ENCODE measurements at places on chromosomes 7 and 10. TPM values are rescaled to one million over a fixed set of nuclear protein-coding genes. Genes with fewer than 3 reads are reported as not detected.

DNA sequence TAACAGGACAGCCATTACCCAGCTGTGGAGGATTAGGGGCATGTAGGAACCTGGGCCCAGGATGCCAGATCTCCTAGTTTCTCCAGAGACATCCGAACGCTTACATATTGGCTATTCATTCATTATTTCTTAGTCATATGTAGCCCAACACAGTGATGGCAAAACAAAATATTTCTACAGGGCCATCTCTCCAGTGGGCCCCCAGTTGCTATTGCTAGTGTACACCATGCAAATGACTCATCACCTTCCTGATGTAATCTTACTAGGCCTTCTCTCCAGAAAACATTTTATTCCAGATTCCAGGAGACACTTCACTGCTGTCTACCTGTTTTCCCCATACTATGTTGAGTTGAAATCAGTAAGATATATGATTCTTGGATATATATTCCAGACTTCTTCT is 201.7 kb downstream of the PLXDC2 start:
- DNase-seq, result no peak

- DNase-seq, result no peak
Measured at GRCh38 chr7:27205325-27206280, 5.7 kb upstream of the HOXA13 start.

- peak; percentile 63 for DNase-seq
Measured at GRCh38 chr10:11145495-11145855, 127.8 kb downstream of the CELF2 start.

DNA sequence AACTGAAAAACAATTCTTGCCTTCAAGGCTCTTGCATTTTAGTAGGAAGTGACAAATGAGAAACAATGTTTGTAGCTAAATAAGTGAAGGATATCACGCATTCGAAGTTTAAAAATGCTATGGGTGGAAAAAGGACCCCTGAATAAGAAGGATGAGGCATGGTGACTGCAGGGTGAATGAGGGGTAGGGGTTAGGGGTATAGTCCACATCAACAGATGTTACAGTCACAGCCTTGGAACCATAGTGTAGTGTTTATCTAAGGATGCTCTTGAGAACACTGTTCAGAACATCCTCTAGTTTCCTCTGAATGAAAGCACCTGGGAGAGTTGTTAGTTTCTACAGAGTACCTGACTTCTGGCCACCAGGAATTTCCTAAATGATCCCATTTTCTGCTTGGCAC is 157.0 kb downstream of the RELN start:
- DNase-seq, result no peak

DNA sequence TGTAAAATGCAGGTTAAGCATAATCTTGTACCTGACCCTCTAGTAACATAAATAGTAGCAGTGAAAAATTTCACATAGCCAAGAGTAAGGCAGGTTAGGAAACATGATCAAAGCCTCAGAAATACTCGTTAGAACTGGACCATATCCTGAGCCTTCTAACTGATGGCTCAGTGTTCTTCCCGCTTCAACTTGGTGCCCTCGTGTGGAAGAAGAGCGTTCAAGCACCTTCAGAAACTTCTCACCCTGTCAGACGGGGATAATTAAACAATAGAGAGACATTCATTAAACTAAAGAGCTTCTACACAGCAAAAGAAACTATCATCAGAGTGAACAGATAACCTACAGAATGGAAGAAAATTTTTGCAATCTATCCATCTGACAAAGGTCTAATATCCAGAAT is 124.5 kb downstream of the MYOF start:
- no peak for DNase-seq

DNA sequence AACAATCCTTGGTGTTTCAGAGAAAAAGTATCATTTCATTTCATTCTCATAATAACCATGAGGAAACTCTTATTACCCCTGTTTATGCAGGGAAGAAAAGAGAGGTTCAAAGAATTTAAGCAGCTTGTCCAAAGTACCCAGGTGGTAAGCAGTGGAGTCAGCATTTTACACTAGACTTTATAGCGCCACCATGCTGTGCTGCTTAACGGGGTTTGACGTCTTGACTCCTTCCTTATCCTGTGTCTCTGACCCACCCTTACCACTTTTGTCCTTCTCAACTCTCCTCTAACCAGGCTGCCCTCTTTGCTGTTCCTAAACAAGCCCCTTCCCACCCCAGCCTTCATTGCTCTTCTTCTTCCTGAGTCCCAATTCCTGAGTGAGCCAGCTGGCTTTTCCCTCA is 117.0 kb upstream of the AHR start:
- DNase-seq, result no peak

- peak; percentile 28 for DNase-seq
Measured at GRCh38 chr7:157432541-157432956, 95.7 kb downstream of the DNAJB6 start.

DNA sequence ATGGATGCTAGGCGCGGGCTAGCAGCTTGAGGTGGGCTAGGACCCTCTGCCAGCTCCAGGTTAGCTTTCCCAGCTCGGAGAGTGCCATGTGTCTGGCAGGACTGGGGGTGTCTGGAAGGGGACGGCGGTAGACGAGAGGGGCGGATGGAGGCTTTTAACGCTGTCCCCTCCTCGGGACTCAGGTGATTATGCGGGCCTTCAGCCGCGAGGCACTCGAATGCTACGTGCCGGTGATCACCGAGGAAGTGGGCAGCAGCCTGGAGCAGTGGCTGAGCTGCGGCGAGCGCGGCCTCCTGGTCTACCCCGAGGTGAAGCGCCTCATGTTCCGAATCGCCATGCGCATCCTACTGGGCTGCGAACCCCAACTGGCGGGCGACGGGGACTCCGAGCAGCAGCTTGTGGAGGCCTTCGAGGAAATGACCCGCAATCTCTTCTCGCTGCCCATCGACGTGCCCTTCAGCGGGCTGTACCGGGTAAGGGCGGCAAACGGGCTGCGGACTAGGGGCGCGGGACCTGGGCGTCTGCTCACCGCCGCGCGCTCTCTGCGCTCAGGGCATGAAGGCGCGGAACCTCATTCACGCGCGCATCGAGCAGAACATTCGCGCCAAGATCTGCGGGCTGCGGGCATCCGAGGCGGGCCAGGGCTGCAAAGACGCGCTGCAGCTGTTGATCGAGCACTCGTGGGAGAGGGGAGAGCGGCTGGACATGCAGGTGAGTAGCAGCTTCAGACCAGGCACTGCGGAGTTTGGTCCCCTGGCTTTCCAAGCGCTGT is 1.1 kb downstream of the CYP26A1 start:
- no peak for DNase-seq

- no peak for DNase-seq
Measured at GRCh38 chr7:34430456-34430855, 227.6 kb upstream of the NPSR1 start.

- DNase-seq, result peak; percentile 85
Measured at GRCh38 chr10:61899997-61900828, 1.3 kb upstream of the ARID5B start.

- DNase-seq, result no peak
Measured at GRCh38 chr7:144452064-144452463, 48.6 kb upstream of the NOBOX start.

DNA sequence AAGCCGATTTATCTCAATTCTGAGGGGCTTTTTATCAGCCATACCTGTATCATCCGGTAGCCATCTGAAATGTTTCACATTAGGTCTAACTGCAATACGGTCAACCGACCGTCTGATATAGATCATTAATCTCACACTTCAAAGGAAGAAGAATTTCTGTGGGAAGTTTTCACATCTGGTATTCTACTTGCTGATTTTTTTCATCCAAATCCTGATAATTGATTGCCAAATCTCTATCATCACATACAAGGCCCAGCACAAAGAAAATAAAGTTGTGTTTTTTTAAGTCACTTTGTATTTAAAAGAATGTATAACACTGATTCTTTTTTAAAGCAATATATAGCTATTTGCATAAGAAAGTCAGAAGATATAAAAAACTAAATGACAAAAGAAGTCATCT is 132.3 kb downstream of the DKK1 start:
- DNase-seq, result no peak

- peak; percentile 78 for DNase-seq
Measured at GRCh38 chr7:131521651-131522163, 34.7 kb downstream of the PODXL start.

- DNase-seq, result no peak
Measured at GRCh38 chr10:92681306-92681834, 8.4 kb upstream of the HHEX start.

GRCh38 chr10:35348609-35349388 is 12.5 kb downstream of the CCNY start:
- DNase-seq, result no peak

- peak; percentile 65 for DNase-seq
Measured at GRCh38 chr7:31744294-31744874, 57.4 kb downstream of the PPP1R17 start.

DNA sequence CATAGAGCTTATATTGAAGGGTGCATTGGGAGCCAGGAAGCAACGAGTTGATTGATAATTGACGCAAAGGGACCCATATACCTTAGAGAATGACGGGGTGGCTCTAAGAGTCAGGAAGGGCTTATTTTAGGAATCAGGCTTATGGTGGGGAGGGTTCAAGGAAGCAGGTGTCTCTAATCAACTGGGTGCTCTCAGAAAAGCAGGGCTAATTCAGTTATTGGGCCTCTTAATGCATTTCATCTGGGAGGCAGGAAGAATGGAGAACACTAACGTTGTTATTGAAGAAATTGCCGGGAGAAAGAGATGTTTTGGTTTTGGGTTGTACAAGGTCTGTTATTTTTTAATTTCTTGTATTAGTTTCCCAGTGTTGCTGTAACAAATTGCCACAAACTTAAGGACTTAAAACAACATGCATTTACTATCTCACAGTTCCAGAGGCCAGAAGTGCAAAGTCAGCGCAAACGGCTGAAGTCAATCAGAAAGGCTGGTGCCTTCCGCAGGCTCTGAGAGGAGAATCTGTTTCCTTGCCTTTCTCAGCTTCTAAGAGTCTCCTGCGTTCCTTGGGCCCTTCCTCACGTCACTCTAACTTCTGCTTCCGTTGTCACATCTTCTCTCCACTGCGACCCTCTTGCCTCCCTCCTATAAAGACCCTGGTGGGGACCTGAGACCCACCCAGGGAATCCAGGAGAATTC is 328.4 kb upstream of the C7orf33 start:
- DNase-seq, result no peak

- DNase-seq, result peak; percentile 68
Measured at GRCh38 chr7:50335795-50336754, 31.6 kb downstream of the IKZF1 start.

GRCh38 chr7:71342202-71342601 is 210.3 kb downstream of the GALNT17 start:
- no peak for DNase-seq

DNA sequence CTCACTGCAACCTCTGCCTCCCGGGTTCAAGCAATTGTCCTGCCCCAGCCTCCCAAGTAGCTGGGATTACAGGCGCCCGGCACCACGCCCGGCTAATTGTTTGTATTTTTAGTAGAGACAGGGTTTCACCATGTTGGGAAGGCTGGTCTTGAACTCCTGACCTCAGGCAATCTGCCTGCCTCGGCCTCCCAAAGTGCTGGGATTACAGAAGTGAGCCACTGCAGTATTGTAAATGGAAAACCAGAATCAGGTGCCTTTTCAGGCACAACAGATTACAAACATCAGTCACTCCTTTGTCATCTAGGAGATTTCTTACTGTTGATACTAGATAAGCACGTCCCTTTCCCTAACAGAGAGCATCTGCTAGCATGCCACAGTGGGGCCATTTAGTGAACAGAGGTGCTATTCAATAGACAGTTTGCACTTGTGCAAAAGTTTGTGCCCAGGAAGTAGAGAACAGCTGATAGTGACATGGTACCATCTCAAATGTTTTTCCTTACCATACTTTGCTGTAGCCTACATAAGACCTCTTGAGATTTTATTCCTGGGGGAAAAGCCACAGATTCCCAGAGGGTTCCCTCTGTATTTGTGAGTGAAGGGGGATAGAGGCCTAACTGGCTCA is 24.5 kb upstream of the WAC start:
- no peak for DNase-seq

- no peak for DNase-seq
Measured at GRCh38 chr7:7815395-7815794, 97.0 kb upstream of the RPA3 start.

GRCh38 chr7:158345731-158346130 is 241.9 kb downstream of the PTPRN2 start:
- DNase-seq, result no peak

GRCh38 chr7:7496311-7496710 is 39.4 kb downstream of the COL28A1 start:
- DNase-seq, result no peak

SCART1 gene
- 2.9 TPM for total RNA-seq

KEL gene
- not detected for total RNA-seq

METTL27 gene
- 6.0 TPM for total RNA-seq

WEE2 gene
- total RNA-seq, result not detected

DDIT4 gene
- total RNA-seq, result 356 TPM

SPDYE18 gene
- not detected for total RNA-seq

DOCK1 gene
- total RNA-seq, result 200 TPM

ASNS gene
- total RNA-seq, result 27.6 TPM

MCM10 gene
- 0.41 TPM for total RNA-seq

GDF2 gene
- not detected for total RNA-seq

COG5 gene
- 28.5 TPM for total RNA-seq

PRRT4 gene
- total RNA-seq, result not detected

All from transverse colon (tissue), 4 donors.